ENCODE measurements at places on chromosomes 11 and 22.

- no peak for DNase-seq
Observed at GRCh38 chr11:14703731-14704130, 60.1 kb downstream of the PDE3B start.

- no peak for DNase-seq
Observed at GRCh38 chr11:32141745-32142546, 51.1 kb downstream of the RCN1 start.

GRCh38 chr11:76096552-76096951, 109.8 kb downstream of the WNT11 start:
- no peak for DNase-seq

DNA sequence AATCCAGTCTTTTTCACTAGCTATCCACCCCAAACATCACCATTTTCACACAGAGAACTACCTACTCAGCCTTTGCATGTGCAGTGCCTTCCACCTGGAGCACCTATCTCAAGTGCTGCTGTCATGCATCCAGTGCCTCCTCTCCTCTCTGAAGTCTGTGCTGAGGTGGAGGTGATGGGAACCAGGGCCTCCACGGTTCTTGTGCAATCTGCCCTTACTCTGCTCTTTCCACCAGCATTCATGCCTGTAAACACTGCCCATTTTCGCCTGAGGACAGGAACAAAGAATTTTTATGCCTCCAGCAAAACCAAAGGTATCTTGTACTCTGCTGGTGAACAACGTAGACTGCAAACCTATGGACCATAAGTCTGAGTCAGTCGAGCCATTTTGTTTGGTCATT, 27.0 kb downstream of the PITPNB start:
- no peak for DNase-seq

GRCh38 chr11:112408517-112408916, 147.9 kb upstream of the PLET1 start:
- no peak for DNase-seq

GRCh38 chr22:41286639-41287091, 678 bp upstream of the RANGAP1 start:
- no peak for DNase-seq

Measured in midbrain (tissue), 1 donor.